CD4-positive, CD25-positive, alpha-beta regulatory T cell (primary cell): ENCODE measurements at places on chromosomes 5 and 9.
A peak's percentile ranks its signal among the peaks of the same experiment; 100 is the strongest.

DNA sequence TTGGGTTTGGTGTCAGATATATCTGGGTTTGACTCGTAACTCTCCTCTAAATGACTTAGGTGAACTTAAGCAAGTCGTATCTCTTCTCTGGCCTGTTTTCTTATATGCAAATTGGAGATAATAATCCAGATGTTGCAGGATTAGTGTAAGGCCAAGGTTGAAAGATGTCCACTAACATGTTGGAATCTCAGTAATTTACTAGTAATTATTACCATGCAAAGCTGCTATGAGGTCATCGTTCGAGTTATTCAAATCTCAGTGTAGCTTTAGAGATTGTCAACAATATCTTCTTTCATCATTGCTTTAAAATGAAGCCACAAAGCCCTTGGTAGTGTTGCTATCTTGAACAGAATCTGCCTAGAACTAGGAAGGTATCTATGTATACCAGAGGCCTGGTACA lies 437.7 kb upstream of the KLF4 start:
- no peak for DNase-seq

- DNase-seq, result no peak
These were observed 1225.2 kb downstream of the PTPRD start for GRCh38 chr9:9387511-9388115.

DNA sequence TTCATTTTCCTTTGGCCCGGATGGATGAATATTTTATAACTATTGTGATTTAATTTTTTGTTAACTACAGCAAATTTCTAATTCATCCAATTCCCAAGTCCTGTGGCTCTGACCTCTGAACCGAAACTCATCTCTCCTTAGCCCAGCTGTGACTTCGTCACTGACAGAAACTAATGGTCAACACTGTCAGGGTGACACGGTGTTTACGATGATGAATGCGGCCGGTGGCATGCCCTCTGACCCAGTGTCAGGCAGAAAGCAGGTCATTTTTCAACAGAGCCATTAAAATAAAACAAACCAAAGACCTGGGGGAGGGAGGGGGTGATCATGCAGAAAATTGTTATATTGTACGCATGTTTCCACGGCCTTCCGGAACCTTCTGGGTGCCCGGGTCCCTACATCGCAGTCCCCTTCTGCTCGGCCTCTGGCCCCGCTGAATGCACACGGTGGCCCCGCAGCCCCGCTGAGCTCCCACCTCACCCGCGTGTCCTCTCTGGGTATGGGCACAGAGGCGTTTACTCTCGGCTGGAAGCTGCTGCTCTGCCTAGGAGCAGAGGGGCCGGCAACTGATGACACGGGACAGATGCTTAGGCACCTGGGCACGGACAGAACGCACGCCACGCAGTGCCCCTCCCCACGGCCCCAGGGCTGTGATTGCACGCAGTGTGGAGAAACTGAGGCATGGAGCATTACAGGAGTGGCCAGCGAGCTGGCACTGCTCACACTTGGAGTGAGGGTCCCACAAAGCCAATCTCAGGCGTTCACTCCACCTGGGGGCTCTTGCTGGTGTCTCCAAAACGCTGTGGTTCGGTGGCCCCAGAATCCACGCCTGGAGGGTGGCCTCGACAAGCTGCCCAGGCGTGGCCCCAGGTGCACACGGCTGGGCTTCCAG lies 8.1 kb downstream of the CCDC187 start:
- DNase-seq, result no peak

DNA sequence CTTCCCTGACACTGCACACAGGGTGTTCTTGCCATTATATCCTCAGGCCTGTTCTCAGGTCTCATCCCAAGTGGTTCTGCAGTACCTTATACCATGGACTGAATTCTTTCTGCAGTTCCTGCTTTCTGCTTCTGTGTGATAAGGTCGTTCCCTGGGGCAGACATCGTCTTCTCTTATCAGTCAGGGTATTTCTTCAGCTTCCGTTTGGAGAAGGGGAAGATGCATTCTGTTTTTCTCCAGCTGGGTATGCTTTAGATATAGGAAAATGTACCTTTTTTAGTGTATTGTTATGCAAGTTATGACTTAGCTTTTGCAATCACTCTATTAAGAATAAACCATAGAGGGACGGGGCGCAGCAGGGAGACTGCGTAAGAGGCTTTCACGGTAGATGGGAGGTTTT lies 31.1 kb downstream of the RALGPS1 start:
- no peak for DNase-seq

DNA sequence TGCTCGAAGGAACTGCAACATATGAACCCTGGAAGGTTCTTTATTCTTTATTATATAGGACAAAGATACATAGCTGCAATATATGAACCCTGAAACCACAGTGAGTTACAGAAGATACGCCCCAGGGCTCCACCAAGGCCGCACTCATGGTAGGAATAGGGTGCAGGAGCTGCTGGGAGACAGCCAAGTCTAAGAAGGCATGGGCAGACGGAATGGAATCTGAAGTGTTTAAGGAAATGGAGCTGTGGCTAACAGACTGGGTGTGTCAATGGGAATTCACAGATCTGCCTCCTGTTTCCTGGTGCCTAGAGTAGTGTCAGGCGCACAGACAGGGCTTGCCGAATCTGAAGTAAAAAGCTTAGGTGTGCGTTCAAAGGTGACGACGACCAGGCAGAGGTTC lies 286.4 kb downstream of the DENND1A start:
- no peak for DNase-seq

GRCh38 chr5:132239776-132240175 lies 12.1 kb upstream of the P4HA2 start:
- DNase-seq, result no peak

DNA sequence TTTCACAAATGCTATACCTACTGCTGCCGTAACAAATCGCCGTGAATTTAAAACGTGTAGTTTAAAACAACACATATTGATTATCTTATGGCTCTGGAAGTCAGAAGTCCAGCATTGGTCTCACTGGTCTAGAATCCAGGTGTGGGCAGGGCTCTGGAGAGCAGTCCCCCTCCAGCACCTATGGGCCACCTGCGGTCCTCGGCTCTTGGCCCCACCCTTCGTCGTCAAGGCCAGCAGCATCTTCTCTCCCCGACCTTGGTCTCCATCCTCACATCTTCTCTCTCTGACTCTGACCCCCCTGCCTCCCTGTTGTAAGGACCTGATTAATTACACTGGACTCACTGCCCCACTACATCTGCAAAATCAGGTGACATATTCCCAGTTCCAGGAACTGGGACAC lies 106.4 kb upstream of the COL5A1 start:
- DNase-seq, result no peak

DNA sequence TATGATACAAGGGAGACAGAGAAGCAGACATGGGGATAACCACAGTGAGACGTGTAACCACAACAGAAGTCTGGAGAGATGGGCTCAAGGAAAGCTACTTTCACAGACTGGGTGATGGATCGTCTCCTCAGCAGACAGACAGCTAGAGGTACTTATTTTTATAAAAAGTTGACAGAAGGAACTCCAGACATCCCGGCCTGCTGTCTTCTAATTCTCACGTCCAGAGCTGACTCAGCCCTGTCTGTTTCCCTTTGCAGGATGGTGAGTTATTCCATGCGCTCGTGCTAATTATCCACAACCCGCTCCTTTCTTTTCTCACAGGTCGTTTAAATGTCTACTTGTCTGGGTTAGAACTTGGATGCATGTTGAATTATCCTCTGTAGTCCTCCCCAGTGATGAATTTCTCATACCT lies 304.5 kb downstream of the CWC27 start:
- DNase-seq, result no peak

DNA sequence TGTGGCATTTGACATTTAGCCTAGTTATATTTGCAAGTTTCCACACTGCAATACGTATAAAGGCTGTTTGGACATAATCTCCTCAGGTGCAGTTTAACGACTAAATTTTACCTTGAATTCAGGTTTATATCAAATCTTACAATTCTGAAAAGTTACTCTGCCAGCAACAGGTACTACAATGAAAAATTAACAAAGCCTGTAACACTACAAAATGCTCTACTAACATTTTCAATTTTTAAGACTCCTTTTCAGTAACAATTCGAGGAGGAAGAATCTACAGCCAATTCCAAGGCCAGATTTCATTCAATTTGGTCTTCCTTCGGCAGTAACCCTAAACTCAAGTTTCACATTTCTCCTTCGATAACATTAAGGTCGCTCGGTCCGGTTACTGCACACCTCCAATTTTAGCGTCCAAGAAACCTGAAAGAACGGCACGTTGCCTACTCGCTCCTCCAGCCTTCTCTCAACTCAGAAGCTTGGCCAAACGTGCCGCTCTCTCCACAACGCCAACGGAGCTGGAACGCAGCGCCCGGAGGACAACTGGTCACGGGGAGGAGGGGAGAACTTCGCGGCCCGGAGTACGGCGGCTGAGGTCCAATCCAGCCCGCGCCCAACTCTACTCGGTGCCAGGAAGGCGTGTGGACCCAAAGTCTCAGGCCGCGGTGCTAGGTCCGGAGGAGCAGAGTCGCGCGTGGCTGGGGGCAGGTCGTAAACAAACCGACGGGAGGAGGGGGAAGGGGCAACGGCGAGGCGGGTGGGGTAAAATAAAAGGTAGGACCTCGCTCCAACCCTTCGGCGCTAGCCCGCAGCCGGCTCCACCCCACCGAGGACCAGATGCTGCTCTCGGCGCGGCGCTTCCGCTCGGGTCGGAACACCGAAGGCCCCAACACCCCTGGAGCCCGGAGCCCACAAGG lies 681 bp downstream of the FNIP1 start:
- peak; percentile 12 for DNase-seq

GRCh38 chr5:139593716-139594319 lies 32.7 kb downstream of the UBE2D2 start:
- no peak for DNase-seq

DNA sequence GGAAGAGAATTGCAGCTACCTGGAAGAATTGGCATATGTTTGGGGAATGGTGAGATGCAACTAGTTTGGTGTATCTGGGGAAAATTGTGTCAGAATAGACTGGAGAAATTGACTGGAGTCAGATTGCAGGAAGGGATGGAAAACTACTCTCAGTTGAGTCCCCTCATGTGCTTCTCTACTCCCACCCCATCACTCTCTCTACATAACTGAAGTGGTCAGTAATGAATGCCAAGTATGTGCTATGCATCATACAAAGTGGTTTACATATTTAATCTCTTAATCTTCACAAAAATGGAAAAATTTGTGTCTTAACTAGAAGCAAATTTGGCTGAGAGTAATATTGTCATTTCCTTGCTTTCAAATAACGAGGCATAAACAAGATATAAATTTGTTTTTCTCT lies 146.4 kb upstream of the TNC start:
- no peak for DNase-seq

GRCh38 chr5:99928490-99928889 lies 606.7 kb upstream of the FAM174A start:
- DNase-seq, result no peak

DNA sequence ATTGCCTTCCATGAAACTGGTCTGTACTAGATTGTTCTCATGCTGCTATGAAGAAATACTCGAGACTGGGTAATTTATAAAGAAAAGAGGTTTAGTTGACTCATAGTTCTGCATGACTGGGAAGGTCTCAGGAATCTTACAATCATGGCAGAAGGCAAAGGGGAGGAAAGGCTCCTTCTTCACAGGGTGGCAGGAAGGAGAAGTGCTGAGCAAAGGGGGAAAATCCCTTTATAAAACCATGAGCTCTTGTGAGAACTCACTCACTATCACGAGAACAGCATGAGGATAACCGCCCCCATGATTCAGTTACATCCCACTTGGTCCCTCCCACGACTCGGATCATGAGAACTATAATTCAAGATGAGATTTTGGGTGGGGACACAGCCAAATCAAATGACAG lies 163.2 kb downstream of the RFK start:
- no peak for DNase-seq

DNA sequence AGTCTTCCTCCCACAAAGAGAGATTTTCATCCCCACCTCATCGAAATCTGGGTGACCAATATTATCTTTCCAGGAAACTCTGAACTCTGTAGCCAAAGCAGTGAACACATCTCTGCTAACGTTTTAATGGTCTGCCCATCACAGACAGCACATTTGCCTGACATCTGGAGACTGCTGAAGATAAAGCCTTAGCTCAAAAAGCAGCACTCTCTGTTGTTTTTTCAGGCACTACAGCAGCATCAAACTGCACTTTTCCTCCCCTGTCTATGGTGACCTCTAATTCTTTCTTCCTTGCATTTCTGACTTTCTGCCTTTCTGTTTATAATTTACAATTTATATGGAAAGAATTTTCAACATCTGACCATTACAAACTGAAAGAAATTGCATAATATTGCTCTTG lies 66.8 kb downstream of the RAB3C start:
- DNase-seq, result no peak

DNA sequence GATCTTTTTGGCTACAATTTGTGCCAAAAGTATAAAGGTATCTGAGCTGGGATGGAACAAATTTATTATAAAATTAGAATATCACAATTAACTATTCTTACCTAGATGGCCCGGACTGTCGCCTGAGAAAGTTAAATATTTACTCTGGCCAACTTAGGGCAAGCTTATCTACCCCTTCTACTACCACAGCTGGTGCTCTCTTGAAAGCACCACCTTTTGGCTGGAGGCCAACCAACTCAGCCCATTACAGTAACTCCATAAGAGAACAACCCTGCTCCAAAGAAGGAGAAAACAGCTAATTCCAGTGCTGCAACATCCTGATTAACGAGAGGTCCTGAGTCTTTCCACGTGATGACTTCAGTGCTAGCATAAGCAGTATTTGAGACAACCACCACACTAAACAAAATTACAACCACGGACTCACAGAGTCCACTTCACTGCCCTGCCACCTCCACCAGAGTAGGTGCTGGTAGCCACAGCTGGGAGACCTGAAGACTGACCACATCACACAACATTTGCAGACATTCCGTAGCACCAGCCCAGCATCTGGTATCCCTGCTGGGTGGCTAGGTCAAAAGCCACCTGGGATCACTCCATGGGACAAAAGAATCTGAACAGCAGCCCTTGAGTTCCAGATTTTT lies 43.2 kb downstream of the RGMB start:
- DNase-seq, result no peak

- DNase-seq, result no peak
These were observed 810.2 kb downstream of the EFNA5 start for GRCh38 chr5:106860398-106861044.

DNA sequence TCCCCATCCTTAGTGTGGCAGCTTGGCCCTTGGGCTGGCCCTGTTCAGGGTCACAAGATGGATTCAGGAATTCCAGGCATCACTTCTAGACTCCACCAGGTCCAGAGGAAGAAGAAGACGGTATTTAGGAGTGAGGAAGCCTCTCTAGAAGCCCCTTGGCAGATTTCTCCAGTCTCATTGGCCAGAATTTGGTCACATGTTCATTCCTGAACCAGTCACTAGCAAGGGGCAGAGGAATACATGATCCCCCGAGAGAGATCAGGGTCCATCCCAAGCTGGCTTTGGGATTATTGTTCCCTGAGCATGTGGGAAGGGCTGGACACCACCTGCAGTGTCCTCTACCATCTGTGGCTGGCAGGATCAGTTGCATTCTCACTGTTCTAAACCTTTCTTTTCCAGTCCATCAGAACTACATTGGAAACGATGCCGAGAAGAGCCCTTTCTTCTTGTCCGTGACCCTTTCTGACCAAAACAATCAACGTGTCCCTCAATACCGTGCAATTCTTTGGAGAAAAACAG lies 48.5 kb downstream of the GARNL3 start:
- DNase-seq, result no peak
